ENCODE measurements at places on chromosomes 5 and 9.
A peak's percentile ranks its signal among the peaks of the same experiment; 100 is the strongest.

DNA sequence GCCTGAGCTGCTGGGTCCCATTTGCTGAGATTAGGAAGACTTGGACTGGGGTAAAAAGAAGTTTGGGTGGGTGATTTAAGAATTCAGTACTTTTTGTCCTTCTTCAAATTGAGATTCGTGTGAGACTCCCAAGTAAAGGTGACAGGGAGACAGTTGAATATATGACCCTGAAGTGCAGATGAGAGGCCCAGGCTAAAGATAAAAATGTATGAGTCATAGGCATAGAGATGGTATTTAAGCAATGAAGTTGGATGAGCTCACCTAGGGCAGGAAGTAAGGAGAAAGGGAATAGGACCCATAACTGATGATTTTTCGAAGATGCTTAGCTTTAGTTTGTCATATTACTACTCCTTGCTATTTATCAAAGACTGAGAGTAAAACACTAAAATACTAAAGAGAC is 255.9 kb upstream of the ADRA1B start:
- no peak for DNase-seq

DNA sequence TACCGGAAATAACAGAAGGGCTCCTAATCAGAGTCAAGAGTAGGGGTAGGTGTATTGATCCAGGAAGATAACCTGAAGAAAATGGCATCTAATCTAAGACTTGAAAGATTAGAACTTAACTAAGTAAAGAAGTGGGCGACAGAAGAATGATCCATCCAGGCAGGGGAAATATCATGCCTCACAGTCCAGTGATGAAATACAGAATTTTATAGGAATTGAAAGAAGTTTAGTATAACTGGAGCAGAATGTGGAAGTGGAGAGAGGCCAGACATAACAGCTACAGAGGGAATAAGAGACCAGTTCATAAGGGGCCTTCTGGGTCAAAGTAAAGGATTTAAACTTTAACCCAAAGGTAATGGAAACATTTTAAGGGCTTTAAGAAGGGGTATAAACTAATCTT is 42.2 kb downstream of the ERP44 start:
- no peak for DNase-seq

DNA sequence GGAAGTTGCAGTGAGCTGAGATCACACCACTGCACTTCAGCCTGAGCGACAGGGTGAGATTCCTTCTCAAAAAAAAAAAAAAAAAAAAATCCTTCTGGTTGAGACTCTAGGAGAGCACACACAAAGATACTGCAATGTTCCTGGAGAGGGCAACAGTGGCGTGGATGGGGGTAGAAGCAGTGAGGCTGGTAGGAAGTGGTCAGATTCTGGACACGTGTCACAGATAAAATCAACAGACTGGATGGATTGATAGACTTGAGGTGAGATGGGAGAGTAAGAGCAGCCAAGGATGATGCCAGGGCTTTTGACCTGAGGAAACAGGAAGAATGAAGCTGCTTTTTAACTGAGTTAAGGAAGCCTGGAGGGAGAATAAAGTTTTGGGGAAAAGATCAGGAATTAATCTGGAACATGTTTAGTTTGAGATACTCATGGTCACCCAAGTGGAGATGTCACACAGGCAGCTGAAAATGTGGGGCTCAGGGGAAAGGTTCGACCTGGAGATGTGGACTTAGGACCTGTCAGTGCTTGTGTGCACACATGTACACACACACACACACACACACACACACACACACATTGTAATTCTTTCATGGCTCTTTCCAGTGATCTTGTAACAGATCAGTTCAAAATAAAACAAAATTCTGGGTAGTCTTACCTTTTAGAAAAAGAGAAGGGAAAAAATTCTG is 88.1 kb downstream of the FANCC start:
- DNase-seq, result no peak

DNA sequence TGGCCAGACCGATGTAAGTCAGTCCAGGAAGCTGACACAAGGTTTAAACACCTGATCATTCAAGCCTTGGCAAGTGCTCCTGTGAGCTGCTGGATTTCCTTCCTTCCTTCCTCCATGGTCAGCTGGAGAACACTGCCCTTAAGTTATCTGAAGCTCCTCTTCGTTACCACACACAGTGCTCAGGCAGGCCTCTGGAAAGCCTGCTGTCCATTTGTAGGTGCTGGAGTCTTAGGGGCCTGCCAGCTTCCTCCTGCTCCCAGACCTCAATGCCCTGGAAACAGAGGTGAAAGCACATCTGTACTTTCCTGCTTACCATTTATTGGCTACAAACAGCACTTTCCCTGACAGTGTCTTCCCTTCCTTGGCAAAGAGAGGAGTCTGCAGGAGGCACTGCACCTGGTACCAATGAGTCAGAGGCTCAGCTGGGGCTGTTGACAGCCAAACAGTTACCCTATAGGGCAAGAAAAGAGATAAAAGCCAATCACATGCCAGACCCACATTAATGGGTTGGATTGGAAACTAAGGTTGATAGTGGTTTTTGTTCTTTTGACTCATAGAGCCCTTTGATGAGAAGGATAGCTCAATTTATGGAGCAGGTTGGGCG is 72.6 kb upstream of the PUM3 start:
- no peak for DNase-seq

GRCh38 chr5:180297587-180298282 is 5.9 kb upstream of the MAPK9 start:
- DNase-seq, result no peak

- no peak for DNase-seq
These were observed 270.5 kb downstream of the SMARCA2 start for GRCh38 chr9:2285416-2286332.

DNA sequence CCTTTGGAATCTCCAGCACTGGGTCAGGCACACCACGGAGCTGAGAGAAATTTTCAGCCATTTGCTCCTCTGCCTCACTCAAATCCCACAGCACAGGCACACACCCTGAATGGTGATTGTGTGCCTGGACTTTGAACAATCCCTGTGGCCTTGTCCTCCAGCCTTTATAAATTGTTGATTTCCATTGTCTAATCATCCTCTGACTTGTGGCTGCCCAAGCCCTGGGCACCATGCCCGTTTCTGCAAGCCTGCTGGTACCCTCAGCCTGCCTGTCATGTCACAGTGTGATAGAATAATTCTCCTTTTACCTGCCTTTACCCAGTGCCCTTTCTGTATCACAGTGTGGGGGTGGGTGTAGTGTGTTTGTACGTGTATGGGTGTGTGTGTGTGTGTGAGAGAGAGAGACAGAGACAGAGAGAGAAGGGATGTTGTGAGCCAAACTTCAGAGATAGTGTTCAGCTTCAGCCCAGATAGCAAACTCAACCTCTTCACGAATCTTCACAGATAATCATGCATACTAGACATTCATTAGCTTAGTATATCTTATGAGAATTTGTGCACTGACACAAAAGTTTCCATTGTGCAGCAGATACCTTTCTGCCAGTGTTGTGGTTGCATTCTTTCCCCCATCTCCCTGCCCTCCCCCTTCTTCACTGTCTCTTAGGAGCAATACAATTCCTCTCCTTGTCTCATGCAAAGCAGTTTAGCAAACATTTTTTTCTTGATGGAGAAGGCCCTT is 27.8 kb upstream of the SLC44A1 start:
- no peak for DNase-seq

- DNase-seq, result no peak
These were observed 68.5 kb downstream of the PTCD2 start for GRCh38 chr5:72388646-72389045.

DNA sequence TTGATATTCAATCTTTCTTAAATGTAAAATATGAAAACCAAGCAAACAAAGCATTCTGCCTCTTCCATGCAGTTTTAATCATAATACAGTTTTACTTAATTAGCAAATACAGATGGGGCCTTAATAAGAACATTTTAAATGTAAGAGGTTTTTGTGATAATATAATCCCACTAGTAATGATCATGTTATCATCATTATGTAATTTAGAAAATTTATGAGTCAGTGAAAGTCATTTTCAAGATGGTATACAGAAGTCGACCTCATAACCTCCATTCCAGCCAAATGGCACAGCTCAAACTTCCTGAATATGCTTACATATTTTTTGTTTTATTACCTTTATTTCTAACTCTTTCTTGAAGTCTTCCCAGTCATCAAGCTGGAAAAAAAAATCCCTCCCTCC is 102.2 kb upstream of the GNA14 start:
- no peak for DNase-seq

- peak; percentile 47 for DNase-seq
These were observed 11.6 kb upstream of the RAB14 start for GRCh38 chr9:121213136-121213806.

- DNase-seq, result no peak
These were observed 357.4 kb downstream of the PSAT1 start for GRCh38 chr9:78654324-78654723.
